SK-N-SH (cell line): ENCODE measurements at places on chromosomes 6 and 20. TPM values are rescaled to one million over a fixed set of nuclear protein-coding genes. Genes with fewer than 3 reads are reported as not detected.

- no peak for DNase-seq
These were observed 179.8 kb downstream of the FOXA2 start for GRCh38 chr20:22404419-22405170.

ZNF334 gene
- polyA plus RNA-seq = 4.5 and 5.5 TPM in 2 replicates

BMP2 gene
- polyA plus RNA-seq = 0.19 and 0.25 TPM in 2 replicates

GRCh38 chr6:77445214-77445613, 18.1 kb downstream of the HTR1B start:
- no peak for DNase-seq

PSORS1C2 gene
- not detected in 2 replicates for polyA plus RNA-seq

DNA sequence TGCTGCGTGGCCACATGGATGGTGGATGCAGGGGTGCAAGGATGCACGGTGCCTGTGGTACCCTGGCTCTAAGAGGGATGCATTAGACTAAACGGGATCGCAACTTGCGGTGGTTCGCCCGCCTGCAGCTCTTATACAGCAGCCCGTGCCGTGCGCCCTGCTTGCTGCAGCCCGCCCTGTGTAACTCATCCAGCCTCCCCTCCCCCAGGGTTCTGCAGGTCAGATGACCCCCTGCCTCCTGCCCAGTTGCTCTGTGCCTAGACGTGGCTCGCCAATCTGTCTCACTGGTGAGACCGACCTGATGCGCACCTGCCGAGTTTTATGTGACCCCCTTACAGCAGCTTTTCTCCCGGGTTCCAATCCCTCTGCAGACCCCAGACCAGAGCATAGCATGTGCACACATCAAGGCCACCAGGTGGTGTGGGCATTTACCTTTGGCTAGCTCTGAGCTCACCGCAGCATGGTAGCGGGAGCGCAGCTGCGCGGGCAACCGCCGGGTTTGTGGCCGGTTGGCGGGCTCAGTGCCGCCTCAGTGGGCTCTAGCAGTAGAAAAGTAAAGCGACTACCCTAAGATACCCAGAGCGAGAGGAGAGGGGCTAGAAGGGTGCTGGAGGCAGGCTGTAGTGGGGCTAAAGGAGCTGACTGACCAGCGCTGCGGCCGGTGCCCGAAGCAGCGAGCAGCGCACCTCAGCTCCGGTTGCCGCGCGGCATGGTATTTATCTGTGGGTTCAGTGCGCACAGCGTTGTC, 693 bp upstream of the GNAS-AS1 start:
- peak; percentile 45 for DNase-seq

GRCh38 chr6:4253604-4254231, 118.3 kb upstream of the ECI2 start:
- DNase-seq = no peak

GRCh38 chr6:2157441-2158127, 87.8 kb downstream of the GMDS start:
- no peak for DNase-seq

NAPB gene
- polyA plus RNA-seq = 3.0 and 5.9 TPM in 2 replicates

DNA sequence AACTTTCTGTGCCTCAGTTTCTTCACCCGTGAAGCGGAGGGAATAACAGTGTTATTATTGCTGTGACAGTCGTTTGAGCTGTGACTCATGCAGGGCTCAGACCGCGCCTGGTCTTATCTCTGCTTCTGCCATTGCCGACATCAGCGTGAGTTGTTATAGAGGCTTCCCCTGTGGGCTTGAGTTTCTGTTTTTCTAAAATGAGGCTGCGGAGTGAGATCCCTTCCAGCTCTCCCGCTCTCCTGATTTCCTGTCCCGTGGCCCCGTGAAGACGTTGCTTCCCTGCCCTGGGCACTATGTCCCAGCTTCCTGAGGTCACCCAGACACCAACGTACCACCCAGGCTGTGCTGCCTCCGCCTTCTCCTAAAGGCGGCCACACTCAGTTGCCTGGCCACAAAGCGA, 278.5 kb downstream of the BMP7 start:
- no peak for DNase-seq

DNA sequence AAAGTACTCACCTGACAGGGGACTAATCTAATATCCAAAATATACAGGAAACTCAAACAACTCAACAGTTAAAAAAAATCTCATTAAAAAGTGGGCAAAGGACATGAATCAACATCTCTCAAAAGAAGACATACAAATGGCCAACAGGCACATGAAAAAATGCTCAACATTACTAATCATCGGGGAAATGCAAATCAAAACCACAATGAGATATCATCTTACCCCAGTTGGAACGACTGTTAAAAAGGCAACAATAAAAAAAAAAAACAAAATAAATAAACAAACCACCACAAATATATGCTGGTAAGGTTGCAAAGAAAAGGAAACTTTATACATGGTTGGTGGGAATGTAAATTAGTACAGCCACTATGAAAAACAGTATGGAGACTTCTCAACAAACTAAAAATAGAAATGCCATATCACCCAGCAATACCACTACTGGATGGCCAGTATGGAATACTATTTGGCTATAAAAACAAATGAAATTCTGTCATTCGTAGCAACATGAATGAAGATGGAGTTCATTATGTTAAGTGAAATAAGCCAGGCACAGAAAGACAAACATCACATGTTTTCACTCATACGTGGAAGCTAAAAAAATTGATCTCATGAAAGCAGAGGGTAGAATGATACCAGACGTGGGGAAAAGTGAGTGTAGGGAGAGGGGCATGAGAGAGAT, 6.6 kb downstream of the SIRPB2 start:
- DNase-seq = no peak

GRCh38 chr6:7201732-7202541, 94.2 kb downstream of the RREB1 start:
- no peak for DNase-seq

DNA sequence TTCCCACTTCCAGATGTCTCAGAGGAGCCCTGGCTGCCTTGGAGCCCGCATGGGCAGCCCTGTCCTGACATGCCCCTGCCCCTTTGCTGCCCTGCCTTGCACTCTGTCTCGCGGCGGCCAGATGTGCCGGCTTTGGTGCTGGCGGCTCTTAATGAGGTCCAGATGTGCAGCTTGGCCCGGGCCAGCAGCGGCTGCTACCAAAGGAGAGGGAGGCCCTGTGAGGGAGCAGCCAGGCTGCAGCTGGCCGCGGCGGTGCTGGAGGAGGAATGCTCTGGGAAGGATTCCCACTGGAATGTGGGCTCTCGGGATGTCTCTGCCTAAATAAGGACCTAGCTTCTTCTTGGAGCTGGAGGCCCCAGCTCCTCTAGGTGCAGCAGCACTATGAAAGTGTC, 72.4 kb downstream of the FGD2 start:
- peak; percentile 94 for DNase-seq

FITM2 gene
- 2.8 and 3.6 TPM in 2 replicates for polyA plus RNA-seq

DNA sequence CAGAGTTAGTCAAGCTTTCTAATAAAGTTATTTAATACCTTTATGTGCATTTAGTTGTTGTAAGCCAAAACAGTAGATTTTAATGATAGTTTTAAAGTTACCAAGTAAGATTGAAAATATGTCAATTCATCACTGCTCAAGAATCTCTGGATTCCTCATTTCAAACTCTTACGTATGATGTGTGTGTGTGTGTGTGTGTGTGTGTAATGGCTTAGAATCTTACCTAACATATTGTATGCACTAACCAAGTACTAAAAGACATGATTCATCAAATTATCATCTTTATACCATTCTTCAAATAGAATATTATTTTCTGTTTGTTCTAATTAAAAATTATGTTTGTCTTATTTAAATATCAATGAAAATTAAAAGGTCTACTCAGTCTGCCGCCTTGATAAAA, 41.5 kb upstream of the ZNF337 start:
- no peak for DNase-seq
